ENCODE measurements at places on chromosomes 1 and 21. TPM values are rescaled to one million over a fixed set of nuclear protein-coding genes. Genes with fewer than 3 reads are reported as not detected.

- no peak overlapping the region for H3K27ac ChIP-seq
- H3K36me3 ChIP-seq: no peaks in the 10 kb centered on the region
- H3K4me3 ChIP-seq: no peak overlapping the region
These were observed 436.6 kb upstream of the C1orf87 start for GRCh38 chr1:60510162-60510561.

DNA sequence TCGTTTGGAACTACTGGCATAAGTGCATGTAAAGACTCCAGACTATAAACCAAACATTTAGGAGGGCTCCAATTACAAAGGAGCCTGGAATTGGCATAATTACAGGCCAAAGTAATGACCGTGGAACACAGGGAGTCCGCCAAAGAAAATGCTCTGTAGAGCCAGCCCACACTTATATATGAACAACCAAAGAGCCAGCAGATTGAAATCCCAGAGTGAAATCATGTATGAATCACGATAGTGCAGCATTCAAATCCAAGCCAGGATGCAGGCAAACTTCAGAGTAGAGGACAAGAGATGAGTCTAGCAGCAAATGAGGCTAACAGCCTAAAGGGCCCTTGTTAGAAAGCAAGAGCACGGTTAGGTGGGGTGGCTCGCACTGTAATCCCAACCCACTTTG, 13.1 kb downstream of the VPS26C start:
- H3K4me3 ChIP-seq: no peak overlapping the region
- no peak overlapping the region for H3K27ac ChIP-seq
- no peak for DNase-seq
- no peaks in the 10 kb centered on the region for H3K27me3 ChIP-seq

- no peak for DNase-seq
- H3K4me1 ChIP-seq: peaks cover 57% of the 10 kb centered on the region
- H3K27ac ChIP-seq: no peak overlapping the region
- H3K27me3 ChIP-seq: no peaks in the 10 kb centered on the region
These were observed 3.6 kb downstream of the SDC3 start for GRCh38 chr1:30904962-30905335.

GRCh38 chr21:36962098-36962780, 4.2 kb downstream of the HLCS start:
- H3K4me3 ChIP-seq: no peak overlapping the region
- H3K36me3 ChIP-seq: no peaks in the 10 kb centered on the region
- H3K4me1 ChIP-seq: no peaks in the 10 kb centered on the region
- H3K27ac ChIP-seq: no peak overlapping the region

GRCh38 chr21:34671891-34672290, 3.1 kb downstream of the CLIC6 start:
- H3K4me3 ChIP-seq: no peak overlapping the region
- no peaks in the 10 kb centered on the region for H3K4me1 ChIP-seq
- no peaks in the 10 kb centered on the region for H3K27me3 ChIP-seq
- H3K36me3 ChIP-seq: no peaks in the 10 kb centered on the region
- H3K27ac ChIP-seq: no peak overlapping the region

Gene FCN3
- total RNA-seq: 36.6 TPM

Gene C1orf53
- total RNA-seq: 12.1 TPM

Gene GSTM1
- not detected for total RNA-seq

Gene THBS3
- 10.9 TPM for total RNA-seq

All from right atrium auricular region (tissue), 2 donors.